NCI-H2081 (cell line): ENCODE measurements at places on chromosomes 13 and 19.

DNA sequence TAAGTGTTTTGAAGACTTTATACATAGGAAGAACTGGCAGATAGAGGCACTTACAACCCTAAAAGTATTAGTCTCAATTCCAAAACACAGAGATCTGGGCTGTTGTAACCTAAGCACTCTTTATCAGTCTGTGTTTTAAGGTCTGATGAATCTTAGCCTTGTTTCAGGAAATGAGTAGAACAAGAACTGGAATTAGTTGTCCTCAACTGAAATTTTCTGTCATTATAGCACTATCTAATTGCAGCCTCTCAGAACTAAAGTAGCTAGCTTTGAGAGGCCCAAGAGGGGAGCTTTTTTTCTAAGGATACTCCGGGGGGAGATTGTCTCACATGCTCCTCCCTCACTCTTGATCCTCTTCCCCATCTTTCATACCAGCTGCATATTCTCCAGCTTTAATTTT is 13.1 kb downstream of the HNRNPM start:
- no peak for DNase-seq

DNA sequence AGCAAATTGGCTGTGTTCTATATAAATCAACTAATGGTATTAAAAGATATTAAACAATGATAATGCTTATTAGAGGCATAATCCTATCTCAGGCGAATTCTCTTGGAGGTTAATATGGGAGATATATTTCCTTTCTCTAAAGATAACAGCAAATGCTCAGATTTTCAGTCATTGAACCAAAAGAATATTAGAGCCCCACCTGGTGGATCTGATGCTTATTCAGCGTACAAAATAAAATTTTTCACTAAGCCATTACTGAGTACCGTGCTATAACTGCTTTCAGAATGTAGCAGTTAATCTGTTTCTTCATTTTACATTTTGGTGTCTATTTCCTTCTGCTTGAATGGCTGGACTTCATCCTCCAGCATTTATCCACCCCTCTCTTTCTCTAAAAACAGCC is 143.3 kb upstream of the IPO5 start:
- peak; percentile 15 for DNase-seq

GRCh38 chr19:20840371-20840770 is 64.3 kb downstream of the ZNF66 start:
- no peak for DNase-seq

GRCh38 chr13:25455146-25455545 is 83.4 kb downstream of the ATP8A2 start:
- no peak for DNase-seq

DNA sequence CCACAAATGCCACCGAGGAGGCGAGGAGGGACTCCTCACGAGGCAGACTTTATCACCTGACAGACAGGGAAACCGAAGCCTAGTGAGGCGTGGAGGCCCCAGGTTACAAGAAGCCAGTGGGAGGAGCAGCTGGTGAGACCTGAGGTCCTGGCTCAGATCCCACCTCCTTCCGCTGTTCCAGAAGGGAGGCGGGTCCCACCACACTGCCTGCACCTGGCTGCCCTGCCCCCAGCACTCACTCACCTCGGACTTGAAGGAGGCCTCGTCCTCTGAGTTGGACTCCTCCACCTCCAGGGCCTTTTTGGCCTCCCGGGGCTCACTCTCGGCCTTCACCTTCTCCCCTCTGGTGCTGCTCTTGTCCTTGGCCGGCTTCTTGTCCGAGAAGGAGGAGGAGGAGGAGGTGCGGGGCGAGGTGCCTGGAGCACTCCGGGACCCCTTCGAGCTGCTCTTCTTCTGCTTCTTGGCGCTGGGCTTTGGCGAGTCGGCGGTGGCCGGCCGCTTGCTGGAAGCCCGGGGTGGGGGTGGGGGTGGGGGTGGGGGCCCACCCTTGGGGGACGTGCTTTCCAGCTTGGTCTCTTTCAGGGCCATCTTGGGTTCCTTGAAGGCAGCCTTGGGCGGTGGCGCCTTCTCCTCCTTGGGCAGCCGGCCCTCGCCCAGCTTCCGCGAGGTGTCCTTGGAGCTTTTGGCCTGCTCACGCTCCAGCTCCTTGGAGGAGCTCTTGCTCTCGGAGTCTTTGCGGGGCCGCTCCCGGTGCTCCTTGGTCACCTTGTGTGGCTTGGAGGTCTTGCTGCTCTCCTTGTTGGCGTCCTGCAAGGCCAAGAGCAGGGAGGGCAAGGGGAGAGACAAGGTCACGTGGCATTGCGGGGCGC is 57.7 kb downstream of the MLLT1 start:
- no peak for DNase-seq

DNA sequence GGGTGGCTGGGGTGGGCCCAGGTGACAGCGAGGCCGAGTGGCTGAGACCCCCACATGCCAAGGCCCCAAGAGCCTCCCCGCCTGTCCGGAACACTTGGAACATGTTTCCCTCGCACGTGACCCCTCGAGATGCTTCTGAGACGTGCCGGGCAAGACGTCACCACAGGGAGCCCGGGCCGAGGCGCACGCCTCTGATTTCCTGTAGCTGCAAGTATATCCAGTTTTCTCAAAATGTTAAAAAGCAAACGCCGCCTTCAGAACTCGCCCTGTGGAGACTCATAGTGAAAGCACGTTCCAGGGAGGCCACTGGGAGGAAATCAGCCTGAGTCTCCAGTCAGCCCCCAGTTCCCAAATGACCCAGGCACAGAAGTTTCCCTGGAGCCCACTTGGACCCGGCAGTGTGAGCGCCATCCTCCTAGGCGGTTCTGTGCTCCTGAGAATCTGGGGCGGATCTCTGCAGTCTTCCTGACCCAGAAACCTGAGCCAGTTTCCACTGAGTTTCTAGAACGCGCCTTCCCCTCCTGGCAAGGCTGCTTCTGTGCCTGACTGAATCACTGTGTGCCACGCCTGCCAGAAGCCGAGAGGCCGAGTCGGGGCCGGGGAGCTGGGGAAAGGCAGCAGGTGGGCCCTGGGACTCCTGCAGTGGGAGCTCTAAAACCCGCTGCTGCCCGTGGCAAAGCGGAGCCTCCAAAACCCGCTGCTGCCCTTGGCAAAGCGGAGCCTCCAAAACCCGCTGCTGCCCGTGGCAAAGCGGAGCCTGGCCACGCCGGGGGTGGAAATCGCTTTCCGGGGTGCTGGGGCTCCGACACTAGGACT is 179.3 kb downstream of the KDM4B start:
- no peak for DNase-seq

GRCh38 chr19:21680671-21681070 is 86.7 kb downstream of the ZNF100 start:
- DNase-seq = no peak

DNA sequence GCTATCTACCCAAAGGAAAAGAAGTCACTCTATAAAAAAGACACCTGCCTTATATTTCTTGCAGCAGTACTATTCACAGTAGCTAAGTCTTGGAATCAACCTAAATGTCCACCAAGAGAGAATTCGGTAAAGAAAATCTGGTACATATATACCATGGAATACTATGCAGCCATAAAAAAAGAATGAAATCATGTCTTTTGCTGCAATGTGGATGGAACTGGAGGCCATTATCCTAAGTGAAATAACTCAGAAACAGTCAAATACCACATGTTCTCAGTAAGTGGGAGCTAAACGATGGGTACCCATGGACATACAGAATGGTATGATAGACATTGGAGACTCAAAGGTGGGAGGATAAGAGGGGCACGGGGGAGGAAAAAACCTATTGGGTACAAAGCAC is 82.5 kb upstream of the KCTD15 start:
- DNase-seq = no peak

DNA sequence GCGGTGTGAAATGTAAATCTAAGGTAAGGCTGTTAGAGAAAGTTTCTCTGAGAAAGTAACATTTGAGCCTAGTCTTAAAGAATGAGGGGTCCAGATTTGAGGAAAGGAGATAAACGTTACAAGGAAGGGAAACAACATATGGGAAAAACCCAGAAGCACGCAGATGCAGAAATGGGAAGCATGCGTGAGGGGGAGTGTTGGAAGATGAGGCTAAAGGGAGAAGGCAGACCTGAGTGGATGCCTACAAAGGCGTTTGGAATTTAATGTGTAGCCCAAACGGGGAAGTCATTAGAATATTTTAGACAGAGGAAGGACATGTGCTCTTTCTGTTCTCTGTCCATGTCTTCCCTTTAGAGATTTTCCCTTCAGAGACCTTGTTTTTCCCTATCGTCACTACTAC is 61.0 kb downstream of the TPT1 start:
- no peak for DNase-seq

GRCh38 chr13:26047040-26047439 is 4.8 kb downstream of the SHISA2 start:
- DNase-seq = no peak

DNA sequence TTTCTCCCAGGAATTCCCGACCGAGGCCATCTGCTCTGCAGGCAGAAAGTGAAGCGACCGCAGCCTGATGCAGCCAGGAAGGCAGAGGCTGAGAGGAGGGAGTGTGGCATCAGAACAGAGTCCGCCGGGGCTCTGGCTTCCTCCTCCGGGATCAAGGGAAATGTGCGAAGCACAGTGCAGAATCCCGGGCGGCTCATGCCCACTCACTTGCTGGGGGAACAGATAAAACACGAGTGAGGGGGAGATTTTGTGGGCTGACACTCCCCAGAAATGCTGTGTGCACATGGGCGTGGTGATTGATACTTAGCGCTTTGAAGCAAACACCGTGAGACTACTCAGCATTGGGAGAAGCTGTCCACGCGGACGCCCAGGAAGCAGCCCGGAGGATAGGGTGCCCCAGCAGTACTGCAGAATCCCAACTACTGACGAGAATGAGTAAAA is 75.3 kb upstream of the POMP start:
- no peak for DNase-seq

GRCh38 chr19:11735375-11735774 is 3.4 kb downstream of the ZNF823 start:
- no peak for DNase-seq

DNA sequence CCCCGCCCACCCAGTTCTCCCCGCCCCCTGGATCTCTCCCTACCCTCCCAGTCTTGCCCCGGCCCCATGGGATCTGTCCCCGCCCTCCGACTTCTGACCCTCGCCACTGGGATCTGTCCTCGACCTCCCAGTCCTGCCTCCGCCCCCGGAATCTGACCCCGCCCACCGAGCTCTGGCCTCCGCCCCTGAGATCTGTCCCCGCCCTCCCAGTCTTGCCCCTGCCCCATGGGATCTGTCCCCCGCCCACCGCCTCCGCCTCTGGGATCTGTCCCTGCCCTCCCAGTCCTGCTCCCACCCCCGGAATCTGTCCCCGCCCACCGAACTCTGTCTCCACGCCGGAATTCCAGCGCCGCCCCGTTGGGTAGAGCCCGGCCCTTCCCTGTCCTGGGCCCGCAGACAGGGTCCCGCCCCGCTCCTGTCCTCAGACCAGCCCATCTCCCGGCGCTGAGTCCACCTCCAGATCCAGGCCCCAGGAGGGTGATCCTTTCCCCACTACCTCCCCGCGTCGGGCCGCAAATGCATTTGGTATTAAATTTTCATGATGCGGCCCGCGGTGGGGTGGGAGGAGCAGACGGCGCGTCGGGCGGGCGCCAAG is 1.5 kb upstream of the SLC17A7 start:
- peak; percentile 29 for DNase-seq

- DNase-seq = no peak
These were observed 129.7 kb downstream of the SLC7A1 start for GRCh38 chr13:29465741-29466293.

GRCh38 chr13:111115061-111115964 is at the start of gene ARHGEF7:
Gene ARHGEF7, plus strand, starts transcription at chr13:111115310. Its CDS starts 217 bp downstream, at chr13:111115527.
- peak; percentile 45 for DNase-seq

- DNase-seq = peak; percentile 40
These were observed 1.3 kb upstream of the SPIB start for GRCh38 chr19:50417111-50418081.

- no peak for DNase-seq
These were observed 252.1 kb downstream of the DCLK1 start for GRCh38 chr13:35879111-35879510.

- DNase-seq = no peak
These were observed 40.1 kb downstream of the SERTM1 start for GRCh38 chr13:36713887-36714286.

GRCh38 chr13:72508392-72508791 is 219.0 kb downstream of the MZT1 start:
- DNase-seq = no peak

DNA sequence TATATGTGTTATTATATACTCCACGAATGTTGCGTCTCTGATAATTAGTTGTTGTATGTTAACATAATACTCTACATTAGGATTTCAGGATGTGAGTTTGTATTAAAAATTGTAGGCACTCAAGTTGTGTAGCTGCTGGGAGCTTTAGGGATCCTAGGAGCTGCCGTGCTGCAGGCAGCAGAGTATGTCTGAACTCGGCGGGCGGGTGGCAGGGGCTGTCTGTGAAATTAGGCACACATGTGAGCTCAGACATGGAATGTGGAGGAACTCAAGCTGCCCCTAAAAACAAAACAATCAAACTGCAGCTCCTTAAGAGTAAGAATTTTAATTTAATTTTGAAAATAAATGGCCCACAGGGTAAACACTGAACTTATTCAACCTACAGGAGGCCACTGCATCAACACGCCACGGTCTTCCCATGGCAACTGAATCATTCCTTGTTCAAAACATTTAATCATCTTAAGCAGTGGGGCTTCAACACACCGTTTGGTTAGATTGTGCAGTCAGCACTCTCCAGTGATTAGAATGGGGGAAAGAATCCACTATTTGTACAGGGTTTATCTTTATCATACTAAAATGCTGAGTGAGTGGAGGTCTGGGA is 22.7 kb downstream of the SERTM1 start:
- DNase-seq = no peak

GRCh38 chr13:62838929-62839328 is 1423.3 kb upstream of the PCDH20 start:
- no peak for DNase-seq

DNA sequence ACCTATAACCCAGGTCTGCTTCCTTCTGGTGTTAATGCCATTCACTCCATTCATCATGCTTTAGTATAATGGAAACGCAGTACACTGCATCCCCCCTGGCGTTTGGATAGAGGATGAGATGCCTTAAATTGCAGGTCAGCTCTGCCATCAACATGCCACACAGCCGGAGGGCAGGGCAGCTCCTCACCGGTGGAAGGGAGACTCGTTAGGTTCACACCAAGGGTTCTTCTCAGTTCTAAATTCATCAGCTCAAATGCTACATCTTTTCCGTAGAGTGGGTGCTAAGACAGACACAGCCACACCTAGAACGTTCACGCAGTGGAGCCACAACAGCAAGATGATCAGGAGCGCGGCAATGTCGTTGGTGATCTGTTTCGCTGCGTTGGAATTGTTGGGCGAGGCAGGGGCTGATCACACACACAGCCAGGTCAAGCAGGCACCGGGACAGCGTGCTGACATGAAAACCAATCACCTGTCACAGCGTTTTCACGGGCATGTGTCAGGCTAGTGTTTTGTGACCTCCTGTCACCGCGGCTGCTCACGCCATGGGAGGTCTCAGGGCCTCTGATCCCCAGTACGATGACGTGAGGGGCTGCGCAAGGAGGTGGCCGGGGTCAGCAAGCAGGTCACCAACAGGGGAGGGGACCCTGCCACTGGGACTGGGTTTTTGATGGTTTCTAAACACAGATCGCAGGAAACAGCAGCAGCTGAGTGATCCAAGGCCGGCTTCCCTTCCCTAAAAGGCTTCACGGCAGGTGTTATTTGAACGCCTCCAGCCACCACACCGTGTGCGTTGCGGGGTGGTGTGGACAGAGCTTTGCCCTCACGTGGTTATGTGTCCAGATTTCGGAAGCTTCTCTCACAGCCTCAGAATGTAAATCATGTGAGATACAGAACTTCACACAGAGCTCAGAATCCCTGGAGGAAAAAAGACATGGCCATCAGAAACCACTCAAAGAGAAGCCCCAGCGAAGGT is 94.3 kb upstream of the IRS2 start:
- no peak for DNase-seq
